ENCODE measurements at places on chromosomes 2 and 18. TPM values are rescaled to one million over a fixed set of nuclear protein-coding genes. Genes with fewer than 3 reads are reported as not detected.

The ZSWIM2 gene
- total RNA-seq, result not detected

The CHMP1B gene
- 31.3 TPM for total RNA-seq

The SCTR gene
- total RNA-seq, result not detected

The FAM237A gene
- total RNA-seq, result not detected

The CRYGC gene
- total RNA-seq, result not detected

The GPBAR1 gene
- total RNA-seq, result 0.76 TPM

The EN1 gene
- not detected for total RNA-seq

The SLC23A3 gene
- 3.1 TPM for total RNA-seq

The DPP4 gene
- total RNA-seq, result 52.9 TPM

The CXCR1 gene
- total RNA-seq, result not detected

The COLEC11 gene
- 0.41 TPM for total RNA-seq

The ADCYAP1 gene
- not detected for total RNA-seq

The ANKRD30BL gene
- not detected for total RNA-seq

Measured in activated T-cell treated with anti-CD3 and anti-CD28 coated beads, Interleukin-2, amount 50 U/mL, for 72 hours (primary cell).